Esophagus squamous epithelium (tissue), 5 donors: ENCODE measurements at places on chromosomes 6 and 20.
A peak's percentile ranks its signal among the peaks of the same experiment; 100 is the strongest.

- no peak for DNase-seq
Observed at GRCh38 chr6:157710604-157711003, 112.4 kb upstream of the SNX9 start.

GRCh38 chr6:98574984-98575383, 259.4 kb upstream of the POU3F2 start:
- DNase-seq: no peak

DNA sequence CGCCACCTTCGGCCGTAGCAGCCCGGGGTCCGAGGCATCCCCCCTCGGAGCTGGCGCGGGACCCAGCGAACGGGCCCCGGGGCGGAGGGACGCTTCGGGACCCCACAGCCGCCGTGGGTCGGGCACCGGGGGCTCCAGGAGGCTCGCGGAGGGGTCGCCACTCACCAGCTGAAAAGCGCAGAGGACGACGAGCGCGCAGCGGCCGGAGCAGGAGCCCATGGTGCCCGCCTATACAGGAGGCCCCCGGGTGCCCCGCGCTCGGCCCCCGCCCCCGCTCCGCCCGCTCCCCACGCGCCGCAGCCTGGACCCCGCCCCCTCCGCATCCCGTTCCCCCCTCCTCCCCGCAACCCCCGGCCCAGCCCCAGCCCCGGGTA, at the start of gene NKAIN4:
Gene NKAIN4 (minus strand): TSS at position 232 of the 374 bp plus-strand sequence. CDS start 13 bp downstream, at position 219.
- DNase-seq: no peak

GRCh38 chr20:23007462-23007861, 27.6 kb upstream of the SSTR4 start:
- no peak for DNase-seq

- no peak for DNase-seq
Observed at GRCh38 chr20:41352106-41352505, 11.5 kb downstream of the LPIN3 start.

DNA sequence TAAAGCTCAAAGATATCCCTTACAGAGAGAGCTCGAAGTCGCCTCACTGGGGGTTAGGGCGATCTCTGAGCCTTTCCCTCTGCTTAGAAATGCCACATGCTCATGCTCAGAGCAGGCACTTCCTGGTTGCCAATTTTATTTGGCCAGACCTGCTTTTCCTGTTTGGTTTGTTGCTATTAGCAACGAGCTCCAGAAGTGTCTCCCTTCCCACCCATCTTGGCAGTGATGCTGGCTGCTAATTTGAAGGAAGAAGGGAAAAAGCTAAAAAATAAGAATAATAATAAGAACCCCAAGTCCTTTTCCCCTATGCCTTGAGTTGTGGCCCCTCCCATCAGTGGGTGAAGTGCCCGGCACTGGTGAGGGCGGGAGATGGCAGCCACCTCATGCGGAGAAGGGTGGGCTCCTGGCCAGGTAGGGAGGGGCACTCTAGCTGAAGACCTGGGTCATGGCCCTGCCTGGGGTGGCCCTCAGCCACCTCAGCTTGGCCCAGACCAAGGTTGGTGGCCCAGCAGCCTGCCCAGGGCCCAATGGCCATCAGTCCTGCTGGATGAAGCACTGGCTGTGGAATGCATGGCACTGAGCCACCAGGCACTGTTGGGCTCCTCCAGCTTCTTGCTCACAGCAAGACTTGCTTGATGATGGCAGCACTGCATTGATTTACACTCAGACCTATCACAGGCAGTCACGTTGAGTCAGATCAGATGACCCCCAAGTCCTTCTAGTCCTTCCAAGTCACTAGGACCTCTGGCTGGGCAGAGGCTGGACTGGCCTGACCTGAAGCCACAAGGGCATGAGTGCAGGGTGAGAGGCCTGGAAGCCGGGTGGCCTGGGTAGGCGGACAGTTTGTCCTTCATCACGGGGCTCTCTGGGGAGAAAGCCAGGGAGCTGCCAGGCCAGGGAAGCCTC, 79.0 kb downstream of the SYNJ2 start:
- DNase-seq: peak; percentile 13
